ENCODE measurements at places on chromosomes 6 and 20.

DNA sequence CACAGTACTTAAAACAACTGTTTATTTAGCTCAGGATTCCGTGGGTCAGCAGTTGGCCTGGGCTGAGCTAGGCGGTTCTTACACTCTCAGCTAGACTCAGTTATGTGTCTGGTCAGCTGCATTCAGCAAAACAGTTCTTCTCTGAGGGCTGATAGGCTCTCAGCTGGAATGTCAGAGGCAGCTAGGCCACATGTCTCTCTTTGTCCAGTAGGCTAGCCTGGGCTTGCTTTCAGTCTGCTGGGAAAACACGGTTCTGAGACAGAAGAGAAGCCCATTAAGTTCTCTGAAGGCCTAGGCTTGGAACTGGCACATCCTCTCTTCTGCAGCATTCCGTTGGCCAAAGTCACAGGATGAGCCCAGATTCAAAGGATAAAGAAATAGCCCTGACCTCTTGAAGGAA, 65.6 kb downstream of the TULP4 start:
- no peak for DNase-seq

- DNase-seq: no peak
Observed at GRCh38 chr6:81694855-81695254, 57.6 kb downstream of the TENT5A start.

DNA sequence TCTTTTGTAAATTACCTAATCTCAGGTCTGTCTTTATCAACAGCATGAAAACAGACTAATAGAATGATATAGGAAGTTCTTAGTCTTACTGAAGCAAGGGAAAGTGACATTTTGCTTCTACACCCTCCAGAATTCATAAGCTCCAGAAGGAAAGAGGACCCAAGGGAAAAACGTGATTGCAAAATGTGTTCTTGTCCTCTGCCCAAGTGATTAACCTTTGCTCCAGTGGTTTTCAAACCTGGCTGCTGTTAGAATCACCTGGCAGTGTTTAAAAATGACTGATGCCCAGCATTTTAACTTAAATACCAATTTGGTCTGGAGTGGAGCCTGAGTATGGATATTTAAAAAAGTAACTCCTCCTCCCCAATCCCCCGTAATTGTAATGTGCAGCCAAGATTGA, 191.4 kb downstream of the SLC16A10 start:
- no peak for DNase-seq

GRCh38 chr20:45432294-45432693, 16.4 kb downstream of the PIGT start:
- no peak for DNase-seq

GRCh38 chr20:49882171-49882970, 33.0 kb downstream of the SPATA2 start:
- DNase-seq: no peak

GRCh38 chr6:57147401-57147800, 24.7 kb upstream of the BAG2 start:
- DNase-seq: no peak

- DNase-seq: no peak
Observed at GRCh38 chr6:153698637-153699036, 340.4 kb upstream of the OPRM1 start.

DNA sequence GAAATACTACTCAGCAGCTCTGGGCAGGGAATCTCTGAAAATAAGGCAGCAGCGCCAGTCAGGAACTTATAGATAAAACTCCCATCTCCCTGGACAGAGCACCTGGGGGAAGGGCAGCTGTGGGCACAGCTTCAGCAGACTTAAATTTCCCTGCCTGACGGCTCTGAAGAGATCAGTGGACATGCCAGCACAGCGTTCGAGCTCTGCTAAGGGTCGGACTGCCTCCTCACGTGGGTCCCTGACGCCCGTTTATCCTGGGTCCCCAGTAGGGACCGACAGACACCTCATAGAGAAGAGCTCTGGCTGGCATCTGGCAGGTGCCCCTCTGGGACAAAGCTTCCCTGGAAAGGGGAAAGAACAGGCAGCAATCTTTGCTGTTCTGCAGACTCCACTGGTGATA, 59.0 kb downstream of the COL21A1 start:
- DNase-seq: no peak

DNA sequence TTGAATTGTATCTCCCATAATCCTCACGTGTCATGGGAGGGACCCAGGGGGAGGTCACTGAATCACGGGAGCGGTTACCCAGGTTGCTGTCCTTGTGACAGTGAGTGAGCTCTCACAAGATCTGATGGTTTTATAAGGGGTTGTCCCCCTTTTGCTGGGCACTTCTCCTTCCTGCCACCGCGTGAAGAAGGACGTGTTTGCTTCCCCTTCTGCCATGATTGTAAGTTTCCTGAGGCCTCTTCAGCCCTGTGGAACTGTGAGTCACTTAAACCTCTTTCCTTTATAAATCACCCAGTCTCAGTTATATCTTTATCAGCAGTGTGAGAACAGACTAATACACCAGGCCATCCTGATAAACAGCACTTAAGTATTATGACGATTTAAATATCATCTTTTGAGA, 9.0 kb upstream of the MRGBP start:
- no peak for DNase-seq

DNA sequence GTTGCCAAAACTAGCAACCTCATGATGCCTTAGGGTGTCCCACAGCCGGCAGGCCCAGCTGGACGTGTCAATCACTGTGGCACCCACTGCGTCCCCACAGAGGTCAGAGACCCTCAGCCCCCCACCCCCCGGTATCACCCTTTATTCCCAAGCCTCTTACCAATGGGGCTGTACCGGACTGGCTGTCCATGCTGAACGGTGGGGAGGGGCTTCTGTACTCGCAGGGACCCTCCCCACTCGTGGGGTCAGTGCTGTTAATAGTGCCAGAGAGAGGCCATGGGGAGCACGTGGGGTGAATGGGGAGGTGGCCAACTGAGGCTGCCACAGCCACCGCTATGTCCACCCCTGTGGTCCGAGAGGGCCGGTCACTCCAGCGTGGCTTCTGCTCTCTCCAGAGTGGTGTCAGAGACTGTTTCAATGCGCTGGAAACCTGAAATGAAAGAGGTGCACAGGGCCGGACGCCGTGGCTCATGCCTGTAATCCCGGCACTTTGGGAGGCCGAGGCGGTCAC, 68.6 kb downstream of the THBS2 start:
- DNase-seq: no peak

- DNase-seq: no peak
Observed at GRCh38 chr20:13397300-13397724, 176.2 kb downstream of the ISM1 start.

- no peak for DNase-seq
Observed at GRCh38 chr6:157974341-157974894, 7.2 kb upstream of the SYNJ2 start.

- DNase-seq: no peak
Observed at GRCh38 chr6:45727819-45728449, 287.7 kb downstream of the CLIC5 start.

DNA sequence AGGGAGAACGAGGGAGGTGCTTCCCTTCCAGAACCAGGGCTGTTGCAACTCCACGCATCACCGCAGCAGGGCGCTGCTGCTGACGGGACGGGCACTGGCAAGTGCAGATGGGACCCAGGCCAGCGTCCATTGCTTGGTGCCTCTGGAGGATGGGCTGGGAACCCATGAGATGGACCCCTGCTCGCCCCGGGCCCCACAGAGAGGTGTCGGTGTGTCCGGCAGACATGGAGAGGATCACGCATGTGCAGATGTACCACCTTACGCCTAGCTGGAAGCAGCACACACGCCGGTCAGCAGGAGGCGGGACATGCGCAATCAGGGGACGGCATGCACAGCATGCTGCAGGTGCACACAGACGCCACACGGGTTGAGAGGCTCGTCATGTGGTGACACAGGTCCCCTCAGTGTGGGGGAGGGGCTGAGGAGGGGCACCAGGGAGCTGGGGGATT, 5.7 kb downstream of the CABLES2 start:
- DNase-seq: no peak

DNA sequence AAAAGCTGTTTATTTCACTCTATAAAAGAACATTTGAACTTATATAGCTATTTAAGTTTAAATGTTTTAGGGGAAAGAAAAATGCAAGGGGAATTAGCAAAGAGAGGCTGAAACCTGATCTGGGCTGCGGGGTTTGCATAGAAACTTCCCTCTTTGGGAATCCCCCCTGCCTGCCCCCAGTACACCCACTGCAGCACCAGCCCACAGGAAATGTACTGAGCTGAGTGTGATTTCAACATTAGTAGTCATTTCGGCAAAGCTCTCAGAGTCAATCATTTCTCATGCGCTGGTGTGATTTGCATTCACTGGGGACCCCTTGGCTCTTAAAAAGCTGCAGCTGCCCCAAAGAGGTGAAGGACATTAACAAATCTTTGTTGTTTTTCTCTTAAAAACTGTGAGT, 859.4 kb downstream of the MAFB start:
- DNase-seq: no peak

DNA sequence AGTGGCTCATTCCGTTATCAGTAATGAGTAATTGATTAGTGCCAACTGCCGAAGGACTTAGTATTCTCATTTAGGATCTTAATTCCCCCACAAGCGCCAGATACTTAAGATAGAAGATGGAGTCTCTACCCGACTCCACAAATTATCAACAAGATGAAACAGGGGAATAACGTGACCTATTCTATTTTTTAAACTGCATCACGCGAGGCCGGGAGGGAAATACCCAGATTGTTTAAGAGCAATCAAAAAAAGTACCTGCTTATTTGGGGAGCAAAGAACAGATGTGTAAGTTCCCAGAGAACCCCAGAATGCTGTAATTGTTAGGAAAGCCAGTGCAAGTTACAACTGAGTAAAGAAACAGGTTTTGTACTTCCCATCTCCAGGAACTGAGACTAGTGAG, 1.1 kb upstream of the MAP3K5 start:
- DNase-seq: no peak

Data from hematopoietic multipotent progenitor cell treated with erythropoietin and hydrocortisone succinate and interleukin-3 and kit ligand, for 17 days (in vitro differentiated cells).